ENCODE measurements at places on chromosomes 6 and 20. TPM values are rescaled to one million over a fixed set of nuclear protein-coding genes. Genes with fewer than 3 reads are reported as not detected.
A peak's percentile ranks its signal among the peaks of the same experiment; 100 is the strongest.

The CCN2 gene
- 347 TPM for polyA plus RNA-seq

The CDH4 gene
- 6.8 TPM for polyA plus RNA-seq

The MYCT1 gene
- polyA plus RNA-seq: 0.08 TPM

The SLC22A7 gene
- polyA plus RNA-seq: not detected

The PAX1 gene
- polyA plus RNA-seq: not detected

The LAMP5 gene
- polyA plus RNA-seq: 0.92 TPM

The CDSN gene
- not detected for polyA plus RNA-seq

The BANF2 gene
- polyA plus RNA-seq: not detected

The OTOR gene
- polyA plus RNA-seq: not detected

- no peak for DNase-seq
Observed at GRCh38 chr6:6407071-6407741, 86.7 kb upstream of the F13A1 start.

- no peak for DNase-seq
Observed at GRCh38 chr6:35218456-35218855, 4.7 kb downstream of the SCUBE3 start.

DNA sequence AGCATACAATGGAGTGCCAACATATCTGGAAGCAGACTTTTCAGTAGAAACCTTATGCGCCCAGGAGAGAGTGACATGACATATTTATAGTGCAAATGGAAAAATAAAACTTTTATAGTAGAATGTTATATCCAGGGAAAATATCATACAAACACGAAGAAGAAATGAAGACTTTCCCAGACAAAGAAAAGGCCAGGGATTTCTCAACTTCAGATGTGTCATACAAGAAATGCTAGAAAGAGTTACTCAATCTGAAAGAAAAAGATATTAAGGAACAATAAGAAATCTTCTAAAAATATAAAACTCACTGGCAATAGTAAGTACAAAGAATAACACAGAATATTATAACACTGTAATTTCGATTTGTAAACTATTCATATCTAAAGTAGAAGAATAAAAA lies 1269.3 kb downstream of the GRIK2 start:
- DNase-seq: peak; percentile 3

- DNase-seq: no peak
Observed at GRCh38 chr6:137625808-137626207, 131.6 kb upstream of the OLIG3 start.

GRCh38 chr20:43178080-43178479 lies 11.6 kb downstream of the PTPRT start:
- DNase-seq: no peak

DNA sequence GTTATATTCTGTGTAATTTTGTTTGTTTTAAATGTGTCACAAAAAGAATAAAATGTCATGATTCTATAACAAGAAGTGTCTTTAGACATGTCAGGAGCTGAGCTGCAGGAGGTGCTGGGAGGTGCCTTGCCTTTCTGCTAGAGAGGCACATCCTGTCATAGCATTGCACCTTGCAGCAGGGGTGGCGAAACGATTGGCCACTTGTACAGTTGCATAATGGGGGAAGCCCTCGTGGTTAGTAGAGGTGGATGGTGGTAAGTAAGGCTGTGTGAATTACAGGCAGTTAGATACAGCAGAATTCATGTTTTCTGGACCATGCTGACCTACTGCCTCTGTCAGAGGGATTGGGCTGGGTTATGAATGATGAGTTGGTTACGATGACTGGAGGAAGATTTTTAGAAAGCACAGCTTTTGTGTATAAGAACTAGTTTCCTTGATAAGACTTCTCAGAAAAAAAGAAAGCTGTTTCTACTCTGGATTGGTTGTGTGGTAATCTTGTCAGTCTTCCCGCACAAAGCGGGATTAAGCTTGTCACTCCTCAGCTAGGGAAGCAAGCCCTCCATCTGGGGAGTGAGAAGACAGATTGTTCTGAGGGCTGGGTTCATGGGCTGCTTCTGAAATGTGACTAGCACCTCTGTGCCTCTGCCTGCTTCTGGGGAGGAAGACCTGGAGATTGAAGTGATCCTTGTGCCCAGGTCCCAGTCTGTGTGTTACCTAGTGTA lies 74.9 kb downstream of the FOXO3 start:
- no peak for DNase-seq

- no peak for DNase-seq
Observed at GRCh38 chr20:43241057-43241702, 51.5 kb upstream of the PTPRT start.

GRCh38 chr6:84349542-84349941 lies 122.1 kb upstream of the CEP162 start:
- DNase-seq: no peak

DNA sequence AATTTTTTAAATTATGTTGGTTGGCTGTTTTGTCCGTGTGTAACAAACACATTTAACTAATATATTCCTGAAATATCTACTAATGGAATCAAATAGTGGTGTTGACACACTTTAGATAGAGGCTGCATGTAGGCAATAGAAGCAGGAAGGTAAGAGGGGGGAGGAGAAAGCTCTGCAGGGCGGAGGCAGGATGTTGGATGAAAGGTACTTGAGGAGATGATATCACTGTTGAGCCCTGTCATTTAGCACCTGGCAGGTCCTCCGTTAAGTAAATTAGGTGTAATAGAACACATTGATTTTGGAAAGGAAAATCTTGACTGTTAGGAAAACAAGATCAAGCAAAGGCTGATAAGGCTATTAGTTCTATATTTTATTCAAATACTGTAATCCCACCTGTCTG lies 618.7 kb downstream of the PKHD1 start:
- DNase-seq: no peak

DNA sequence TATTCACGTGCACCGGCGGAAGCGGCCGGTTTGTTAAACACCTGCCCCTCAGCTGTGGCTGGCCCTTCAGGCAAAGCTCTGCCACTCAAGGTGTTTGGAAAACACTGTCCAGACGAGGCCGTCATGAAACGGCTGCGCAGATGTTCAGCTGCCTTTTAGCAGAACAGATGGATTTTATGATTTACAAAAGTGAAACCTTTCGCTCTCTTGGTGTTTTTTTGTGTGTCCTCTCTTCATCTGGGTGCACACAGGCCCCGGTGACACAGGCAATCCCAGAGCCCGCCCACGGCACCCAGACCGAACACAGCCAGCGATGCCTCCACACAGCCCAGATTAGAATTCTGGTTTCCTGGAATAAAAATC lies 397.0 kb downstream of the SMOC2 start:
- DNase-seq: no peak

DNA sequence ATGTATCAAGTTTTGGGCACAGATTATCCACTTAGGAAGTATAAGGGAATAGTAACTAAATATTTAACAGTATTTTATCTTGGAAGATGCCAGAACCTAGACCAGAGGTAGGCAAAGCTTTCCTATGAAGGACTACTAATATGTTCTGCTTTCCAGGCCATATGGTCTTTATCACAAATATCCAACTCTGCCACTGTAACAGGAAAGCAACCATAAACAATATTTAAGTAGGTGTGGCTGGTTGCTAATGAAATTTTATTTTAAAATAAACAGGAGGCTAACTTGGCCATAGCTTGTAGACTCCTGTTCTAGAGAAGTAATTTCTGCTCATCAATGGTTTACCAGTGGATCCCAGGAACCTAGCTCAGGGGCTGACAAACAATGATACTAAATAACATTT lies 39.4 kb downstream of the NOL7 start:
- DNase-seq: no peak

GRCh38 chr20:1291191-1291741 lies 25.2 kb downstream of the SNPH start:
- peak; percentile 53 for DNase-seq

GRCh38 chr6:157244780-157245179 lies 78.5 kb downstream of the TMEM242 start:
- no peak for DNase-seq

All from fibroblast of lung (primary cell).